ENCODE measurements at places on chromosomes 12 and 14. TPM values are rescaled to one million over a fixed set of nuclear protein-coding genes. Genes with fewer than 3 reads are reported as not detected.

GRCh38 chr12:121908702-121909101, 9.7 kb upstream of the CFAP251 start:
- no peaks in the 10 kb centered on the region for H3K27me3 ChIP-seq
- peaks cover 39% of the 10 kb centered on the region for H3K36me3 ChIP-seq
- no peak overlapping the region for H3K4me3 ChIP-seq
- H3K27ac ChIP-seq, result no peak overlapping the region

DNA sequence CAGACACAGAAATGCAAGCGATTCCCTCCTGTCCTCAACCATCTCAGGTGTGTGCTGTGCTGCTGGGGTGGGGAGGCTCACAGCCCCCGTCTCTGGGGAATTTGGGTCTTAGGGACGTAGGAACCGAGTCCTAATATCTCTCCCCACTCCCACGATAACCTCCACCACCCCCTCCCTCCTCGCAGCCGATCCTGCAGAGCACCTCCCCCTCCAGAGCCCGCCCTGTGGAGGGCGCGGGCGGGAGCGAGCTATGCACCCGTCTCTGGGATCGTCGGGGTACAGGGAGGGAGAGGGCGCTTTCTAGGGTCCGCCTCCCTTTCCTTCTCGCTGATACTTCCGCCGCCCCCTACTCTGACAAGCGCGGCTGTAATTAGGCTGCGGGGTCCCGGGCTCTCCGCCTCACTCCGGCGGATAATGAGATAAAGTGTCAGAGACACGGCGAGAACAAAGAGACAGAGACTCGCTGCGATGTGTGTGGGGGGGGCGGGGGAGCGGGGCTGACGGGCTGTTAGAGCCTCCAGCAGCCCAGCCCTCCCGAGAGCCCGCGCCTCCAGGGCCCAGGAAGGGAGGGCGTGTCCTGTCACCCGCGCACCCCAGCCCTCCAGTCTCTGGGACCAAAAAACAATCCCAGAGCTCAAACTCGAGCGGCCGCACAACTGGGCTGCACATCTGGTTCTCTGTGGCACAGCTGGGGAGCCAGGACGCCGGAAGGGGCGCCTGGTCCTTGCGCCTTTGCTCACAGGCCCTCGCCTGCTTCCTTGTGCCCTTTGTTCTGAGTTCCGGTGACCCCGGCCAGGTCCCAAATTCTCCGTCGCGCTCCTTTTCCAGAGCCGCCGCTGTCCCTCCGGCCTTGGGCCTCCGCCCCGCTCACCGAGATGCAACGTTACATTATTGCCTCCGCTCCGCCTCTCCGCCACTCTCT, 8.7 kb downstream of the SHMT2 start:
- no peak for DNase-seq
- peaks cover 2% of the 10 kb centered on the region for H3K27me3 ChIP-seq
- H3K4me1 ChIP-seq, result peaks cover 84% of the 10 kb centered on the region
- H3K36me3 ChIP-seq, result peaks cover 11% of the 10 kb centered on the region
- peak overlapping the region; percentile 91 for H3K4me3 ChIP-seq

DNA sequence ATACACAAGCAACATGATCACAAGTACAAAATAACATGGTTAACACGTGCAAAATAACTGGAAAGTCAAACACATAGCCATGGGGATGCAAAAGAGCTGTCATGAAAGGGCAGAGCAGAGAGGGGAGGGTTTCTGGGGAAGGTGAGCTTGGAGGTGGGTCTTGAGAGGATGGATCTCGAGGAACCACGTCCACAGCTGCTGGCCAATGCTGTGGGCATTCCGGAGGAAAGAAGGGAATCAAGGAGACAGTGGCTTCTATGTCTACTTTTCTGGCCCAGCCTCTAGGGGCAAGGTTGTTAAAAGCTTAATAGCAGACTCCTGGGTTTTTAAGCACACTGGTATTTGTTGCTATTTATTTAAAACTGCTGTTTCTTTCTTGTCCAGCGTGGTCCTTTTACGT, 8.4 kb upstream of the MYH7 start:
- H3K27me3 ChIP-seq, result peaks cover 26% of the 10 kb centered on the region
- DNase-seq, result peak; percentile 30
- no peak overlapping the region for H3K27ac ChIP-seq

DNA sequence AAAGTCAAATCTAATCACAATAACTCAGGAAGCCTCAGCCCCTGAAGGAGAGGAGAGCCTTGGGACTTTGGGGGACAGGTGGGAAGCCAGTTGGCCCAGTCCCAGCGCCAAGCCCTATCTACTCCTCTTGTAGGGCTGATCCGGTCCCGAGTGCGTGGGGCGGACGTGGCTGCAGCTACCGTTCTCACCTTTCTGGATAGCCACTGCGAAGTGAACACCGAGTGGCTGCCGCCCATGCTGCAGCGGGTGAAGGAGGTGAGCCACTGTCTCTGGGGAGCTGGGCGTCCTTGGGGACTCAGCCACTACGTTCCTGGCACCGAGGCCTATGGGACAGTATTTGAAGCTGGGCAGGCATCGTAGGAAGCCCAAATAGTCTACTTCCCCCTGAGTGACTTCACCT, 68.4 kb downstream of the GALNT16 start:
- no peaks in the 10 kb centered on the region for H3K27me3 ChIP-seq
- H3K4me1 ChIP-seq, result no peaks in the 10 kb centered on the region
- DNase-seq, result no peak
- no peak overlapping the region for H3K4me3 ChIP-seq
- no peaks in the 10 kb centered on the region for H3K36me3 ChIP-seq

DNA sequence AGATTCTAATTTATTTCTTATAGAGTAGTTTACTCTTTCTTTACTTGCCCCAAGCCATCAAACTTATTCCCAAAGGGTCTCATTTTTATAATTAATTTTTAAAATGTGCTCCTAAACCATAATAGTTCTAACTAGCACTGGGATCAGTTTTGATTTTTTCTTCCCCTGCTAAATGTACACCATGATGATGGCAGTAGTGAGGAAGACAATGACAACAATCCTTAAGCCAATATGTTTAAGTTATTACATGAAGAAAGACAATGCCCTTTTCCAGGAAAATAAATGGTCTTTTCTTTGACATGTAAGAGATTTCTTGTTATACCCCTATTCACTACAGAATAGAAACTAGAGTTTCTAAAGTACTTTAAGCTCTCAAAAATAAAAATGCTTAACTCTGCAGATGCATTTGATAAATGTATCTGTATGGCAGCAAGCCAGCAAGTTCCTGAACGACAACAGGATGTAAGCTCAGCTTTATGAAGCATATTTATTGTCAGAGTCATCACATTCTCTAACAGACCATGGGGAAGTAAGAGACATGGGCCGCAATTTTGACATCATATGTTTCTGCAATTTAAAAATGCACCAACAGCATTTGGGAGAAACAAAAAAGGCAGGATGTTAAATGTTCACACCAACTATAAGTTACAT, 36.0 kb upstream of the SNX6 start:
- peak overlapping the region; percentile 88 for H3K27ac ChIP-seq
- H3K4me1 ChIP-seq, result peaks cover 16% of the 10 kb centered on the region
- peak overlapping the region; percentile 29 for H3K4me3 ChIP-seq
- no peak for DNase-seq

Gene BMAL2
- 5.5 TPM for total RNA-seq

All from osteocyte (in vitro differentiated cells).